ENCODE measurements at places on chromosomes 4 and X. TPM values are rescaled to one million over a fixed set of nuclear protein-coding genes. Genes with fewer than 3 reads are reported as not detected.

DNA sequence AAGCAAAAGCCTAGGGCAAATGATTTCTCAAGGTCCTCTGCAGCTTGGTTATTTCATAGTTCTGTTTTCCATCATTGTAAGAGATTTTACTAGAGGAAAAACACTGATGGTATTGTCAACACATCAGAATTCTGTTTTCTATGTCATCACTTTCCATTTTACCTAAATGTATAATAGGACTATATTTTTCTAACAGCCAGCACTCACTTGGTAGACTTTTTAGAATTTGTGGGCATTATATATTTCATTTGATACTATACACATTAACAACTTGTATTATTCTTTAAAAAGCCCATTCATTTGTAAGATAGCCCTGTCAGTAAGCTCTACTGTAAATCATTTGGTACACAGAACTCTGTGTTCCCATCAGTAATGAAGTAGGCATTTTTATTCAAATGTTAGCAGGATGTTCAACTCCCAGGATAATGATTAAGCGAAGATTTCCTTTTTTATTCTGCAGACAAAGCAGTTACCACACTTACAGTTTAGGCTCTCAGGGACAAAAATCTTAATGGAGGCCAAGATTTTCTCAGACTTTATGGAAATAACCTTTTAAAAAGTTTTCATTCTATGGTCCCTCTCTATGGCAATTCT lies 143.6 kb upstream of the TEX13C start:
- no peak for DNase-seq

- DNase-seq: no peak
Measured at GRCh38 chr4:156422576-156422975, 468.9 kb upstream of the CTSO start.

DNA sequence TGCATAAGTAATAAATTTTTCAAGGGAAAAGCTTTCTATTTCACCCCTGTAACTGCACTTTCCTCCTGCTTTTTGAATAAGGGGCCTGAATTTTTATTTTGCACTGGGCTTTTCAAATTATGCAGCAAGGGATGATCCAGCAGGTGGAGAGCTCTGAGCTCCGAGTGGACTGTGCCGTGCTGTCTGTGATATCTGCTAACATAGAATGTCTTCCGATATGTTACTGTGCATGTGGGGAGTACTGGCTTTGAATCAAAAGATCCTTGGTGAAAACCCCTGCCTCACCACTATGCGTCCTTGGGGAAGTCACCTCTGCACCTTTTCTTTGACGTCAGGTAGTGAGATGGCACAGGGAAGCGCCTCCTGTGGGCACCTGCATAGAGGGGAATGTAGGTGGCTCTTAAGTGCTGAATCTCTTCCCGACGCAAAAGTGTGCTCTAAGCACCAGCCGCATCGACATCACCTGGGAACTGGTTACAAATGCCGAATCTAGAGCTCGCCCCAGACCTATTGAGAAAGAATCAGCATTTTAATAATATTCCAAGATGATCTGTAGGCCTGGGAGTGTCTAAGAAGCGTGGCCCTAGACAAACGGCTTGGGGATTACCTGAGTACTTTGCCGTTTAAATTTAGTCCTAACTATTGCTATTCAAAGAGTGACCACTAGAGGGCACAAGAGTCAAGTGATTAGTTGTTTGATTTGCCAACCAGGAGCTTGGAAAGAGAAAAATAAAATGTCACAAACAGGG lies 19.2 kb upstream of the WFS1 start:
- DNase-seq: peak; percentile 61

- no peak for DNase-seq
Measured at GRCh38 chrX:131305926-131306325, 16.8 kb upstream of the IGSF1 start.

- no peak for DNase-seq
Measured at GRCh38 chr4:157244348-157244747, 23.8 kb downstream of the GRIA2 start.

- peak; percentile 45 for DNase-seq
Measured at GRCh38 chrX:2848871-2849301, 20.2 kb downstream of the GYG2 start.

DNA sequence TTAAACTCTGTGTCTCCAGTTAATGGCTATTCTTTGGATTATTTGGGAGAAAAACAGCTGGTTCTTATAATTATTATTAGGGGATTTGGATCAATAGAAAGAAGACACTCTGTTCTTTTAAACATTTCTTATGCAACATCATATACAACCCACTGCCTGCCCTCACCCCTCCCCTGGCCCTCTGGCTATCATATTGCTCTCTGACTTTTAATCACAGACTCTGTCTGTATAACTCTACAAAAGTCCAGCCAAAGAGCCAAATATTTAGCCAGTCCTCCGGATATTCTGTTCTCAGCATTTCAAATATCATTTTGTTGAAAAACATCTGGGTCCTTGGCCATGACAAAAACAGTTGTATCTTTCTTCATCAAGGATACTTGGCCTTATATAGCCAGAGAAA lies 19.0 kb upstream of the PACRGL start:
- no peak for DNase-seq

DNA sequence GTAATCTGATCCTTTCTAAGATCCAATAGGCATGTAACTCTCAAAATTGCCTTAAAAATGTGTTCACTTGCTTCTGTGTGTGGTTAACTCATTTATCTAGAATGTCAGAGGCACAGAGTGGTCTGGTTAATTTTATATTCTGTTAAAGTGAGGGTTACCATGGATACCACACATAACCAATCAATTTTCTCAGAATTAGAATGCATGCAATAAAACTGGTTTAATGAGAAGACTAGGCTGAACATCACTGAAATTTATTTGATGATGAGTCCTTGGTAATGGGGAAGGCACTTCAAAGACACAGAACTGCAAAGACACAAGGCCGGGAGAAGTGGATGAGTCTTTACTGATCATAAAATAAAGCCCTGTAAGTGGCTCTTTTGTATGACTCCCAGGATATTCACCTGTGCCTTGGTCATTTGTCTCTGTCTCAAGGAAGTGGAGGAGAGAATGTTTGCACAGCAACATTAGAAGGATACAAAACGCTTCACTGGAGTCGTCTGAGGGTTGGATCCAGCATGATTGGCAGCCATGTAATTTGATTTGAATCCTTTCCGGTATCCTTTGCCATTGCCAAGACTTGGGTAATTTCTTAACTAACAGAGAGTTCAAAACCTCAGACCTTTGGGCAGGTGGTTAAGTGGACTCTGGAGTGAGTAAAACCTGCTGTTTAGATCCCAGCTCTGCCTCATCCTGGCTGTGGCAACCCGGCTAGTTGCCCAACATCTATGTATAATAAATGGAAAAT lies 94.0 kb upstream of the RBPJ start:
- no peak for DNase-seq

- DNase-seq: peak; percentile 56
Measured at GRCh38 chr4:157992038-157992705, 180.7 kb downstream of the GASK1B start.

- DNase-seq: no peak
Measured at GRCh38 chrX:121010218-121010617, 24.7 kb upstream of the CT47A1 start.

DNA sequence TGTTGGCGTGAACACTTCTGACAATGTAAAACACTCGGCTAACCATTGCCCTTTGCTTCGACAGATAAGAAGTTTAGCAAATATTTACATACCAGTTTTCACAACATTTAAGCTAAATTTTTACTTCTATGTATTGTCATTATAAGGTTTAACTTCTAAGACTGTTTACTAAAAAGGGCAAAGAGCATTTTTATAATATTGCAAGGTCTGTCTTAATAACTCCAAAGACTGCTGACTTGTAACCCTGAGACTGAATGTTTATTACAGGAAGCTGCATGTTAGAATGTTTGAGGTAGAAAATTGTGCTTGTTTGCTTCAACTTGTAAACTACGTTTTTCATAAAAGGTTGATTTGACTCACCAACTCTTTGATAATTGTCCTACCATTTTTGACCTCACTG lies 213.2 kb upstream of the RPS6KA3 start:
- DNase-seq: peak; percentile 48

GRCh38 chr4:122826553-122827257 lies at the start of gene FGF2:
Gene FGF2, plus strand, starts transcription at chr4:122826831. Its CDS starts 344 bp downstream, at chr4:122827175.
- no peak for DNase-seq

GRCh38 chr4:52251864-52252263 lies 200.8 kb downstream of the SPATA18 start:
- no peak for DNase-seq

ADH7 gene
- total RNA-seq: not detected

LRIT3 gene
- not detected for total RNA-seq

PFKFB1 gene
- total RNA-seq: not detected

HSFX4 gene
- total RNA-seq: not detected

TGIF2LX gene
- 5.8 TPM for total RNA-seq

Data from H4 (cell line).